Adipocyte (in vitro differentiated cells): ENCODE measurements at places on chromosomes 1 and 21.
A peak's percentile ranks its signal among the peaks of the same experiment; 100 is the strongest.

GRCh38 chr1:6488602-6489382 is 2.7 kb downstream of the PLEKHG5 start:
- DNase-seq: no peak

GRCh38 chr21:36169470-36170128 is 13.0 kb downstream of the DOP1B start:
- no peak for DNase-seq

GRCh38 chr1:23402286-23403037 is 22.1 kb downstream of the TCEA3 start:
- DNase-seq: peak; percentile 12

DNA sequence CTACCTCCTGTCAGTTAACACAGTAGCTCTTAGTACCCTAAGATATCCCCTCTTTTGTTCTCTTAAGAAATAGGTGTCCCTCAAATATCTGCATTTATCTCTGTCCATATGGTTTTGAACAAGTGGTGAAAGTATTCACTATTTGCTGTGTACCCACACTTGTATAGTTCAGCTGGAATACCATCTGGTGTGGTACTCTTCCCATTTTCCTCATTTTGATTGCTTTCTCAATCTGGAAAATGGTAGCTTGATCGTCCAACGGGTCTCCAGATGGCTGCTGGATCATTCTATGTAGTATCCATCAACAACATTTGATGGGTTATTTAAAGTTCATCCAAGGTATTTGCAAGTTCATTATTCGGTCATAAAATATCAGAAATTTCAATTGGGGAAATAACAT is 100.3 kb upstream of the DPYD start:
- no peak for DNase-seq

DNA sequence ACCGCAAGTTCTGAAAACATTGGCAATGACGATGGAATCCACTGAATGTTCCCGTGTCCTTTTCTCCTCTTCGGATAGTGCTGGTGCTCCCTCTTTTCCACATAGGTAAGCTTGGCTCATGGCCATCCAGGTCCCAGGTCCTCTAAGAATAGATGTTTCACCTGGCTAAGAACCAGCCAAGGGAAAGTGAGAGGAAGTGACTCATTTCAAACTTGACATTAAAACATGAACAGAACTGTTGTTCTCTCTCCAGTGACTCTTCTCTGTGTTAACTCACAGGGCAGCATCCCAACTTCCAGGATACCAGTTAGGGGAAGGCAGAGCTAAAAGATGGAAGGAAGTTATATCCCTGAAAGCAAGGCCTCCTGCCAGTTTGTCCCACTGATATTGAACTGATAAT is 493.8 kb upstream of the CHRM3 start:
- DNase-seq: no peak

DNA sequence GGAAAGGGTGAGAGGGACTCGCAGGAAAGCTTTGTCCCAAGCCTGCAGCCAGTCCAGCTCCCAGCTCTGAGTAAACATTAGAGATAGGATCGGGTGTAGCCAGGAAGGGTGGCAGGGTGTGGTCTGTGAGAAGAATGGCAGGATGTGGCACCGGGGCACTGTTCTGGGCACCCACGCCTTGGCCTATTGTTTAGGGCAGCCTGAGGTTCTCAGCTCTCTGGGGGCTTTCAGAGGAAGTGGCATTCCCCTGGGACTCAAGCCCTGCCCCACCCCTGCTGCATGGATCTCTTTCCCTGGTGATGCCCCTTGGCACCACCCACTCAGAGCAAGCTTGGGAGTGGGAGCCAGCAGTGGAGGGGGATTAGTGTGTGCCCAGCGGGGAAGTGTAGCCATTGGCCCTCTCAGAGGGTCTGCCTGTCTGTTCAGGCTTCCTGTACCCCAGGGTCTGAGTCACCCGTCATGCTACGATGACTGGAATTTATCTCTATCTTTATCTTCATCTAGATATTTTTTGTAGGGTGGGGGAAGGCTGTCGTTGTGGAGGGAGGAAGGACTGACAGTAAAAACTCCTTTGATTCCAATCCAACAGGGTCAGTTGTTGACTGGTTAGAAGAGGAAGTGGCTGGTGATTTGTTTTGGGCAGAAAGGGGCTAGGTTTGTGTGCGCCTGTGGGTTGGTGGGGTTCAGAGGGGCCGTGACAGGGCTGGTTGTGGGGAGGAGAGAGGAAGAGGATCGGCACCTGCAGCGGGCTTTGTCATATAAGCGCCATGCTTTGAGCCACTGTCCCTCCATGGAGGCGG is 31.6 kb downstream of the SOX13 start:
- DNase-seq: no peak
